ENCODE measurements at places on chromosomes 2 and 18.

GRCh38 chr2:43157506-43158246 is 68.7 kb downstream of the ZFP36L2 start:
- DNase-seq, result no peak

- no peak for DNase-seq
Measured at GRCh38 chr2:147860009-147860408, 15.2 kb downstream of the ACVR2A start.

- DNase-seq, result no peak
Measured at GRCh38 chr2:109295070-109295780, 166.2 kb downstream of the SH3RF3 start.

GRCh38 chr2:215831296-215831913 is 181.9 kb downstream of the MREG start:
- no peak for DNase-seq

GRCh38 chr2:153294199-153294786 is 184.3 kb downstream of the RPRM start:
- no peak for DNase-seq

GRCh38 chr2:240564561-240565332 is 3.5 kb upstream of the RNPEPL1 start:
- no peak for DNase-seq

- DNase-seq, result no peak
Measured at GRCh38 chr18:3468066-3468705, 18.2 kb downstream of the TGIF1 start.

- DNase-seq, result no peak
Measured at GRCh38 chr18:55483266-55483871, 104.6 kb downstream of the TCF4 start.

DNA sequence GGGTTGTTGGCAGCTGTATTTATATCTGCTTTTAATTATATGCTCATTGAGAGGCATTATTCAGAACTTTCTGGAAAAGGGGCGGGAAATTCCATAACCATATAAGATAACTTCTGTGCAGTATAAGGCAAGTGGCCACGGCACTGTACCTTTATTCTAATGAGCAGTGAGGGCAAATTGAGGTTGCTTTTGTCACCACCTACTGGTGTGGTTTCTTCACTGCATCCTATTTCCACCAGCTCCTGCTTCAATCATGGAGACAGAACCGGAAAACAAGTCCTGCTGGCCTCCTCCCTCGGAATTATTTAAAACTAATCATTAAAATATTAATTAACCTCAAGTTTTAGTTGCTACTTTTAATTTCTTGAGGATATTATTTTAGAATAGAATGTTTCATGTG is 759.4 kb downstream of the CBLN2 start:
- DNase-seq, result no peak

GRCh38 chr2:48414980-48415835 is 114.7 kb upstream of the STON1 start:
- no peak for DNase-seq

- no peak for DNase-seq
Measured at GRCh38 chr2:190948671-190949070, 65.3 kb downstream of the STAT1 start.

DNA sequence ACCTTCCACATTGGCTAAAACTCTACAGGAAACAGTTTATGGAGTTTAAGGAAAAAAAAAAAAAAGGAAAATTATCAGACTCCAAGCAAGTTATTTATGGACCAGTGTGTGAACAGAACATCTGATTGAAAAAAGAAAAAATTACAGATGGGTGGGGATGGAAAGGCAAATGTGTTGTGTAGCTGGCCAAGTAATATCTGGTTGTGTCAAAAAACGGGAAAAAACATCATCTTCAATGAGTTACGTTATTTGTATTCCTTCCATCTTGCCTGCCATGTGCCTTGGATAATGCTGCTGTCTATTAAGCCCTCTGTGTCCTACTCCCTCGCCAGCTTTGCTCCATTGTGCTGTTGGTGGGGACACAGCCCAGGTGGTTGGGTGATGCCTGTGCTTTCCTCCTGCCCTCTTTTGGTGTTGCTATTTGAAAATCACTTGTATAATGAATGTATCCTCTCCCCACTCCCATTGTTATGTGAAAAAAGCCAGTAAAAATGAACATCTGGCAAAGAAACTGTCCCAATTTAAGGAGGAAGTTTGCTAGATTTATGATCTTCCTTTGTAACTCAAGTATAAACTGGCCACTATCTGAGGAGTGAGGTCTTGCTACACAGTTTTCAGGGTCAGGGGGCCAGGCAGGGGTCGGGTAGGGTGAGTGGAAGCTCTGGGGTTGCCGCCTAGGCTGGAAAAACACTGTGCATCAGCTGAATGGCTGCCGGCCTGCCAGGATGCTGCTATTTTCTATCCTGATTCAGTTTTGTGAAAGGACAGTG is 155.9 kb downstream of the FMNL2 start:
- no peak for DNase-seq

GRCh38 chr2:108034843-108035242 is 48.5 kb downstream of the SLC5A7 start:
- no peak for DNase-seq

DNA sequence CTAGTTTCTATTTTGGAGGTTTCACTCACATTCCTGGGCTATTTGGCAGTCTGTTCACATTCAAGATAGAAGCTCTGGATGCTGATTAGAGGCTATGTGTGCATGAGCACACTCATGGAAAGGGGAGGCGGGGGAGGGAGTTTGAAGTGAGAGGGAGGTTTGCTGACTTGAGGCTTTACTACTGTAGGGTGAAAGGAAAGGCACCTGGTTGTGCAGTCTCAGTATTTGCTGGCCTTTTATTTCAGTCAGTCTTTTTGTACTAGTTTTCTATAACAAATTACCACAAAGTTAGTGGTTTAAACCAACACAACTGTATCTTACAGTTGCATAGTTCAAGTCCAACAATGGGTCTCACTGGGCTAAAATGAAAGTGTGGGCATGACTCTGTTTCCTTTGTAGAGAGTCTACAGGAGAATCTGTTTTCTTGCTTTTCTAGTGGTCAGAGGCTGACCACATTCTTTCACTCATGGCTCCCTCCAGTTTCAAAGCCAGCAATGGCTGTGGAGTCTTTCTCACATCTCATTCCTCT is 47.7 kb upstream of the NR4A2 start:
- DNase-seq, result no peak

DNA sequence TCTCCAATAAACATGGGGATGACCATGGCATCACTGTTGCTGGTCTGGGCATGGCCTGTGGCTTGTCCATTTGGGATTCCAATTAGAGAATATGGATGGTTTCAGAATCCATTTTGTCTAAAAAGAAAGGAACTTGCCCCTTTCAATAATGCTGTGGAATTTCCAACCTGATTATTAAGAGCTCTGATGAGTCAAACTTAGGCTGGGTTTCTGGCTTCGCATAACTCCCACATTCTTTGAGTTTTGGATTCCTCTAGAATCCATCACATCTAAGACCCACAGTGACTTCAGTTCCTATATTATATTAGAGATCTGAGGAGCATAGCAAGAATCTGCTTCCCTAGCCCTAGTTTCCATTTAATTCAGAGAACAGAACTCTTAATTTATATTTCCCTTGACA is 531.5 kb downstream of the TNS1 start:
- DNase-seq, result no peak

- DNase-seq, result no peak
Measured at GRCh38 chr2:19623488-19623887, 265.1 kb upstream of the OSR1 start.

DNA sequence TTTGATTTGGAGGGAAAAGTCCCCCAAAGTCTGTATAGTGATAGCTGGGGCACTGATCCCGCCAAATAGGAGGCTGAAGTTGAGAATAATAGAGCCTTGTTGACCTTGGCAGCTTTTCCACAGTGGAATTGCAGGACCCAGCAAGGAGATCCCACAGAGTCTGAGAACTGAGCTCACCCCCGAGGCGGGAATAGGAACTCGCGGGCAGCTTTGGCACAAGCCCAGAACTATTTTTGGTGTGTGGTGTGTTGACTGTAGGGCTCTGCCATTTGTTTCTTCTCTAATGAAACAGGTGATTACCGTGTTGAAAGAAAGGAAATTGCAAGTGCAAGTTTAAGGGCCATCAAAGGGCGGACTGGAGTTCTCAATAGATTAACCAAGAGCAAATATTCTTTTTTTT is 34.0 kb downstream of the SH3RF3 start:
- no peak for DNase-seq

DNA sequence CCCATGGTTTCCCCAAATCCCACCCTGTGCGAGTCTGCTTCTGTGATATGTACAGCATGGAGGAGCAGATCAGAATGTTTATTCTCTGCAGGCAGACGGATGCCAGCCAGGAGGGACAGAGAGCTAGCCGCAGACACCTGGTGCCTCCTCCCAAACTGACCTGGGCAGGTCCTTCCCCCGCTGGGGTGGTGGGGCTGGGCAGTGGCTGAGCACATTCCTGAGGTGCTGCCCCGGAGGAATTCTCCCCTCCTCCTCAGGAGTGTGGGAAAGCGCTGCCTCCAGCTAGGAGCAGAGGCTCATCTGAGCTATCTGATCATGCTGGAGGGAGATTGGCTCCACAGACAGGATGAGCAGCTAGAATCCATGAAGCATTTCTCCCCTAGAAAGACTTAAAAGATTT is 21.7 kb downstream of the C2orf92 start:
- no peak for DNase-seq

- no peak for DNase-seq
Measured at GRCh38 chr2:54239427-54239826, 16.6 kb downstream of the TSPYL6 start.

- DNase-seq, result no peak
Measured at GRCh38 chr2:95007822-95008221, 17.7 kb upstream of the MAL start.

DNA sequence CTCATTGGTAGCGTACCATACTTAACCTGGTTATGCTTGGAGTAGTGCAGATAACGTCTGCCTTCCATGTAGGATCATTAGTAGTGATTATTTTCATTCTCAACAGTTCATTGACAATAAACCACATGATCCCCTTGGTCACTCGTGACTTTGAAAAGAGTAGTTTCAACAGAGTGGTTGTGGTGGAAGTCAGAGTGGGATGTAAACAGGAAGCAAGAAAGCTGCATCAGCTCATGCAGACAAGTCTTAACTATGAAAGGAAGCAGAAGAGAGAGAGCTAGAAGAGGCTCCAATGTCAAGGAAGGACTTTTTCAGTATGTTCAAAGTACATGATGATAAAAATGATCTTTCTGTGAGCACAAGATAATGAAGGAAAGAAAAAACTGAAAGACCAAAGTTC is 287.4 kb downstream of the MBD2 start:
- DNase-seq, result no peak

DNA sequence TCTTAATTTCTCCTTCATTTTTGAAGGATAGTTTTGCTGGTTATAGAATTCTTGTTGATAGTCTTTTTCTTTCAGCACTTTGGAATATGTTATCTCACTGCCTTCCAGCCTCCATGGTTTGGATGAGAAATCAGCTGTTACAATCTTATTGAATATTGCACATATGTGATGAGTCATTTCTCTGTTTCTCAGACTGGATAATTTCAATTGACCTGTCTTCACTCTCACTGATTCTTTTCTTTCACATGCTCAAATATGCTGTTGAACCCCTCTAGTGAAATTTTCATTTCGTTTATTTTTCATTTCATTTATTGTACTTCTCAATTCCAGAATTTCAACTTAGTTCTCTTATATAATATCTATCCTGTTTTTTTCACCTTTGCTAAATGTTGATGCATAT is 22.2 kb downstream of the PDK1 start:
- DNase-seq, result no peak

DNA sequence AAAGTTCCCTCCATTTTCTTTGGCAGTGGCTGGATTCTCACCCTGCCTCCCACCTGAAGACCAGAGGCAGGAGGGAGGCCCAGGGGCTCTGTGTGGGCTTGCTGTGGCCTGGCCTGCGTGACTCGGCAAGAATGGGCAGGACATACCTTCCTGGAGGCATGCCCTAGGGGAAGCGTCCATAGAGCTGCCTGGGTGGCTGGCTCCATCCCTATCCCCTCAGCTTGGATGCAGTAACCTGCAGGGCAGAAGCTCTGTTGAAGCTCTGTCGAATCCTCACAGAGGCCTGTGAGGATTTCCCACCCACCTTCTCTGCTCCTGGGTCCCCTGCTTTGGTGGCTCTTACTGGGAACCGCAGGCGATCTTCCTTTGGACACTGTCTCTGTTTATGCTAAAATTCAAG is 1.3 kb upstream of the PRSS56 start:
- no peak for DNase-seq

DNA sequence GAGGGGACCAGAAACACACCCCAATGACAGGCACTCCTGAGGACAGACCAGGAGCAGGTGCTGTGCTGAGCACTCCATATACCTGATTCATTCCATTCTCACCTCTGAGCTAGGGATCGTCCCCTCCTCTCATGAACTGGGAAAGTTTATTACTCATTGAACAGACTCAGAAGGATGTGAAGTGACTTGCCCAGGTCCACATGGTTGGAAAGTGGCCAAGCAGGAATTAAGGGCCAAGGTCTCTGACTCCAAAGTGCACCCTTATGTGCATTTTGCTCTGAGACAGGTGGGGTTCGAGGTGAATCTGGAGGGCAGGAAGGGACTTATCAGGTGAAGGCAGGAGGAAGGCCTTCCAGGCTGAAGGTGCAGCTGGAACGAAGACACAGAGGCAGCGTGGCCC is 25.1 kb upstream of the PLB1 start:
- DNase-seq, result no peak

GRCh38 chr2:124702777-124703176 is 677.7 kb downstream of the CNTNAP5 start:
- no peak for DNase-seq

DNA sequence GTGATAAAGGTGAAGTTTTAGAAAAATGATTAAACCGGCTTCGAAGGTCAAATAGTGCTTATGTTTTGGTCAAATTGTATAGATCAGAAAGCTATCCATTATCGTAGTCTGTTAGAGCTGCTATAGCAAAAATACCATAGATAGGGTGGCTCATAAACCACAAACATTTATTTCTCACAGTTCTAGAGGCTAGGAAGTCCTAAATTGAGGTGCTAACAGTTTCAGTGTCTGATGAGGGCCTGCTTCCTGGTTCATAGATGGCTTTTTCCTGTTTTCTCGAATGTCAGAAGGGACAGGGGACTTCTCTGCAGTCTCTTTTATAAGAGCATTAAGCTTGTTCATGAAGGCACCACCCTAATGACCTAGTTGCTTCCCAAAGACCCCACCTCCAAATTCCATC is 186.6 kb upstream of the ERBB4 start:
- no peak for DNase-seq

- no peak for DNase-seq
Measured at GRCh38 chr18:7760967-7761948, 194.1 kb downstream of the PTPRM start.

- DNase-seq, result no peak
Measured at GRCh38 chr2:907706-908105, 42.9 kb upstream of the SNTG2 start.

DNA sequence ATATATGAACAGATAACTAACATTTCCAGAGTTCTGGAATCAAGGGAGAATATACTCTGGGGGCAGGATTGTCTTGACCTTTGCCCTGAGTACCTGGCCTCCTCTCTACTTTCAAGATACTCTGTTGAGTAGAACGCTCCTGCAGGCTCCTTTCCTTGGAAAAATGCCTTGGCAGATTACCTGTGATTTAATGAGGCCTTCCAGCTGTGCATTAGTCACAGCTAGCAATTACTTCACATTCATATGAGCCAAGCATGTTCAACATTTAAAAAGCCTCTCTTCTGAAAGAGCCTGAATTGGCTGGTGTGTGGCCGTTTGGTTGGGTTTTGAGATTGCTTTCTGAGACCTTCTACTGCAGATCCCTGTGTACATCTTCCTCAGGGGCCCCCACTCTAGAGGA is 142.2 kb downstream of the PLCL1 start:
- DNase-seq, result no peak

- peak; percentile 14 for DNase-seq
Measured at GRCh38 chr2:119367472-119368099, 809 bp downstream of the DBI start.

All from activated CD4-positive, alpha-beta T cell treated with anti-CD3 and anti-CD28 coated beads, Interleukin-2, amount 50 U/mL, for 4 hours (primary cell).